ENCODE measurements at places on chromosomes 5 and 9.

DNA sequence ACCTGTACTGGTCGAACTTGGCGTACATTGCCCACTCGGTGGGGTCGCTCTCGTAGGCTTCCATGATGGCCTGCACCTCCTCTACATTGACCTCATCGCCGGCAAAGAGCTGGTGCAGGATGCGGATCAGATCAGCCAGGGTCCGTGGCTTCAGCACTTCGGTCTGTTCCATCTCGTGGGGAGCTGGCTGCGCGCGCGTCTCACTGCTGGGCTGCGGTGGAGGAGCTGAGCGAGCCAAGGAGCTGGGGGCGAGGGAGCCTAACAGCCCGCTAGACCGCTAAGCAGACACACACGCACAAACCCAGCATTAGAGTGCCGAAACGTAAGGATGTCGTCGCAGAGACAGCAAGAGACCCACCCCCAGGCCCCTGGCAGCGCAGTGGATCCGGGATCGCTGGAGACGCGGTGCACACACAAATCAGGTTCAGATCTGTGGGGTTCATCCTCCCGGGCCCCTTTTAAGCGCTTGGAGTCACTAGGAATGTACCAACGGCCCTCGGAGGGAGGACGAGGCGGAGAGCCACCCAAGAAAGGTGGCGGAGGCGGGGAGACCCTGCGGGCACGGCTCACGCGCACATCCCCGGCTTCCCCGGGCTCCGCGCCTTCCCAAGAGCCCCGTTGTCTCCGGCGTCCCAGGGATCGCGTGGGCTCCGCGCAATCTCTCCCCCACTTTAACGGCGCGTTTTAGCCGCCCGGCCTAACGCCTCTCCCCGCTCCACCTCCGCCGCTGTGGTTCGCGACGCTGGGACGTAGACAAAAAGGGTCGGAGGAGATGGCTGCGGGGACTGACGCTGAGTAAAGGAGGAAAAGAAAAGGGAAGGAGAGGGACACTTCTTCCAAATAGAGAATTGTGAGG lies at the start of gene CDO1:
CDO1 (minus strand) TSS at position 434 of the 856 bp plus-strand sequence; CDS start at position 172, 262 bp downstream.
- DNase-seq: no peak

- no peak for DNase-seq
Measured at GRCh38 chr5:91006713-91007112, 376.4 kb downstream of the ARRDC3 start.

- no peak for DNase-seq
Measured at GRCh38 chr5:19767987-19768386, 220.0 kb downstream of the CDH18 start.

GRCh38 chr9:94178927-94179326 lies 80.2 kb upstream of the ZNF169 start:
- no peak for DNase-seq

DNA sequence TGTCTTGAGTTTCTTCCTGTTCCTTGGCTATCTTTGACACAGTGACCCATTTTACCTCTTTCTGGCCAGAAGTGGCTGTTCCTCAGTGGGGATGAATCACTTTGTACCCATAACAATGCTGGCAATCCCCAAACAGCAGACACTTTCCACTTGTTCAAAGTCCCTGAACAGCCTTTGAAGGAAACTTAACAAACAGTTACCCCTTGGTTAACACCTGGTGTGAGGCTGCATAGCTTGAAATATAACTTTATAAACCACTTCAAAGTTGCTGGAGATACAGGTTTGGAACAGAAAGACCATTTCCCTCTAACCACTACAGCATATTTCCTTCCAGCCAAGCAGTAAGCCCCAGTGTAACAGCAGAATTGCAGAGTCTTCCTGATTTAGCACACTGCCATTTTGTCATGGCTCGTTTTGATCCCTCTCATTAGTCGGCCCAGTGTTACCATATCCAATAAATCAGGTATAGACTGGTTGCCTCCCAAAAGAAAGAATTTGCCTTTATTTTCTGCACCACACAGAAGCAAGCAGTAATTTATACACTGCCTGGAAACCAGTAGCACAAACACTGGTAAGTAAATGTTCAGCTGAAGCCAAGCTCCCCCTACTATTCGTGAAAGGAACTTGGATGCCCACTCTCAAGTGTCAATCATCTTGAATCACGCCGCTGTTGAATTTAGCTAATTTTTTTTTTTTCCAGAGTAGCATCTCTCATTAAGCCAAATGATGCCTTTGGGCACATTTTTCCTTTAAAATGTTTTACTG lies 225.9 kb downstream of the PIK3R1 start:
- DNase-seq: peak; percentile 12

DNA sequence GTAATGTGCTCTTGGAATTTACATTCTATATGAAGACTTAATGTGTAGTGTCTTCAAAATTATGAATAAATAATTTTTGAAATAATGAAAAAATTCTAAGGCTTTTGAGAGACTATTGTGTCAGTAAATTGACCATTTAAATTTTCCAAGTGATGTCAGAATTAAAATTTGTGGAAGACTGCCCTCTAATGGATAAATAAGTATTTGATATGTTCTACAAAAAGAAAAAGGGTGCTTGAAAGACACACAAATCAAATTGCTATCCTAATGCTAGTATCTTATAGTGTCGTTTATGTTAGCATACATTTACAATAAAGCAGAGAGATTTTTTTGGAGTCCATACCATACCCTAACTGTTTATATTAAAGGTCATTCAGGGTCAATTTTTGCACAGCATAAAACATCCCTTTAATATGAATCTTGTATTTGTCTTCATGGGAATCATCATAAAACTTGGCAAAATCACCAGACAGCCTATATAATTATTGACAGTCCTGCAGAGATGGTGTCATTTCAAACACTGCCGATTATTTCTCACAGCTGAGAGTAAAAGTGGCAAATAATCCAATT lies 120.8 kb upstream of the SLC27A6 start:
- no peak for DNase-seq
